NCI-H1105 (cell line): ENCODE measurements at places on chromosomes 3 and 15.

DNA sequence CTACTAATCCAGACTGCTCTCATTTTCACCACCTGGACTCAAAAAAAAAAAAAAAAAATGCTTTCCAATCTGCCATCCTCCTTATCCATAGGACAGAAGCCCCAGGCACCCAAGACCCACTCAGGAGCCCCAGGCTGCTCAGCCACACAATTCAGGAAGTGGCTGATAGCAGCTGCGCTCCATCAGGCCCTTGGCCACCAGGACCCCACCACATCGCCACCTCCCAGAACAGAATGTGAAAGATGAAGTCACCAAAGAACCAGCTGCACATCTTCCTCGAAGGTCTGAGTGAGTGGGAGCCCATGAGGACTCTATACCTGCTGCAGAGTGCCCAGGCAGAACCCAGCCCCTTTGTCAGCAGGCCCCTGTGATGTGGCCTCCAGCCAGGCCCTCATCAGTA is 19.5 kb downstream of the POC1A start:
- DNase-seq = no peak

DNA sequence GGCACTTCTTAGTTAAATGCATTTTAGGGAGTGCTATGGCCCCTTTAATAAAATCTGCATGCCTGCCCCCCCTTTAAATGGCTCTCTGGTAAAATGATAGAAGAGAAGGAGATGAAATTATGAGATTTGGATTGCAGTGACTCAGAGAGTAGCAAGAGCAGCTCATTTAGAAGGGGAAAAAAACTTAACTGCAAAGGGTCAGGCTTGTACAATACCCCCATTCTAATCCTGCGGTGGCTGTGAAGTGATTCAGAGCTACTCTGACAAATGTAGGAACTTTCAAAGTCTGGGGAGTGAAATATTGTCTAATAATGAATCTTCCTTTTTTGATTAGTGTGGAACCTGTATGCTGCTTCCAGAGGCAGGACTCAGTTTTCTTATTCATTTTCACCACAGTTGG is 44.1 kb upstream of the TBC1D23 start:
- DNase-seq = no peak

- no peak for DNase-seq
Measured at GRCh38 chr15:58228718-58229117, 90.5 kb downstream of the AQP9 start.

GRCh38 chr3:114260152-114260551 is 22.8 kb upstream of the ZNF80 start:
- DNase-seq = no peak

DNA sequence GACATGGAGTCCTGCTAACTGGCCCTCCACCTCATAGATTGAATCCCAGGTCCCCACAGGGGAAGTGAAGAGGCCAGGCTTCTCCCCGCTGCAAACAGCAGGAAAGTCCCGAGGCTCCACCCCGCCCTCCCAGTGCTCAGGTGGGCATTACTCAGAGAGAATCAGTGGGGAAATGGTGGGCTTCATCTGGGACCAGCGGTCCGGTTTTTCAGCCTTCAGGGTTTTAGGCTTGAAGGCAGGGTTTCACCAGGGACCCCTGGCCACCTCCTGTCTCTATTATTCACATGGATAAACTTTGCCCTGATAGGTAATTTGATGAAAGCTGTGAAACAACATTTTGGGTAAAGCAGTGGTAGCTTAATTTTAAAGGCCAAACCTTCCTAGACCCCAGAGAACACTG is 31.3 kb downstream of the MKRN3 start:
- no peak for DNase-seq

- no peak for DNase-seq
Measured at GRCh38 chr3:62201438-62202035, 171.8 kb downstream of the FEZF2 start.

- DNase-seq = no peak
Measured at GRCh38 chr3:179286331-179286730, 35.4 kb upstream of the KCNMB3 start.

GRCh38 chr3:128052595-128053351 is 536 bp downstream of the SEC61A1 start:
- DNase-seq = no peak

DNA sequence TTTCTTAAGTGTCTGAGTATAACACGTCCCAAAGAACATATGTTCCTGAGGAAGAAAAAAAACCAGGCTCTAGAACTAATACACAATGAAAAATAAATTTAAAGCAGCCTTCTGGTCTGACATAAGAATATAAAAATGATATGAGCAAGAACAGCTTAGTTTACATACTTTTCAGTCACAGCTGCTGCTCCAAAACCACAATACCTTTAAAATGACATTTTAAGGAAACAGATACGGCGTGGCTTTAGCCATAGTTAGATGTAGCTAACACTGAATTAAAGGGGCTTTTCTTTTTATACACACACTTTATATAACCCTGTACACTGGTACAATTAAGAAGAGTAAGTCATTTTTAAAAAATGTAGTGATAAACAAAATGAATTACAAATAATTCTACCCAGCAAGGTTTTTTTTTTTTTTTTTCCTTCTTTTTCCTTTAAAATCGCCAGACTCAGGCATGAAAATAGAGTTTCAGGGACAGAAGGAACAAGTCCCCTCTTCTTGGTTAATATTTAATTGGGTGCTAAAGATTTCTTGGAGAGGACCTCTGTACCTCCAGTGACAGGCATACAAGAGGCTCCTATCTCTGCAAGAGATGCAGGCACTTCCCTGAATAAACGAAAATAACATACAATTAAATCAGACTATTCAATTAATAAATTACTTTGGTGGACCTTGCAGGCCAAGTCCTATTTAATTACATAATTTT is 265.6 kb downstream of the FOXP1 start:
- no peak for DNase-seq
